A549 (cell line): ENCODE measurements at places on chromosomes 13 and 19. TPM values are rescaled to one million over a fixed set of nuclear protein-coding genes. Genes with fewer than 3 reads are reported as not detected.

DNA sequence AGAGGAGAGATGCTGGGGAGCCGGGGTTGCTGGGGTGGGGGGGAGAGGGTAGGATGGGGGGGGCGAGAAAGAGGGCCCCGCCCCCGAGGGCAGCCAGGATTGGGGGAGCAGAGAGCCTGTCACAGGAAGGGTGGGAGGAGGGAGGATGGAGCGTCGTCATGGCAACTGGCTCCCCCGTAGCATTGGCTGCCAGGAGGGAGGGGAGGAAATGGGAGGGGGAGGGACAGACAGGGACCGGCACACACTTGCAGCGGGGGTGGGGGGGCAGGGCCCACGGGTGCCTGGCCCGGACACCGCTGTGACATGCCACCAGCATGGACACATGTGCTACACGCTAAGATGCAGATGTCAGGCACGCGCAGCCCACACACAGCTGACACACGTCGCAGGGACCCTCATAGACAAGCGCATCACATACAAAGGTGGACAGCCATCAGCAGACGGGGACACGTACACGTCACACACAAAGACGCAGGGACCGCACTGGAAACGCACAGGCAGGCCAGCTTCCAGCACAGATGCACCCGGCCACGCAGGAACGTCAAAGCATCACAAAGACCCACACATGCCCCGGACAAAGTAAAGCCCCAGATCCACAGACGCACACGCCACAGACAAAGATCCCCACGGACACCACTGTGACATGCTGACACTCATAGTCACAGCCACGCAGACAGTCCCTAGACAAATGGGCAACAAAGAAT is at the start of gene LMTK3:
LMTK3 (minus strand) TSS at position 36 of the 704 bp plus-strand sequence. CDS start 259 bp downstream, outside the sequence.
- DNase-seq: peak; percentile 75

PIN1 gene
- polyA plus RNA-seq: 56.6 to 61.0 TPM (median 58.5 TPM) in 3 replicates

NCR1 gene
- not detected in 3 replicates for polyA plus RNA-seq

GRCh38 chr13:34944751-34945150 is 2.7 kb downstream of the NBEA start:
- no peak for DNase-seq
